ENCODE measurements at places on chromosomes 7 and 10.
A peak's percentile ranks its signal among the peaks of the same experiment; 100 is the strongest.

DNA sequence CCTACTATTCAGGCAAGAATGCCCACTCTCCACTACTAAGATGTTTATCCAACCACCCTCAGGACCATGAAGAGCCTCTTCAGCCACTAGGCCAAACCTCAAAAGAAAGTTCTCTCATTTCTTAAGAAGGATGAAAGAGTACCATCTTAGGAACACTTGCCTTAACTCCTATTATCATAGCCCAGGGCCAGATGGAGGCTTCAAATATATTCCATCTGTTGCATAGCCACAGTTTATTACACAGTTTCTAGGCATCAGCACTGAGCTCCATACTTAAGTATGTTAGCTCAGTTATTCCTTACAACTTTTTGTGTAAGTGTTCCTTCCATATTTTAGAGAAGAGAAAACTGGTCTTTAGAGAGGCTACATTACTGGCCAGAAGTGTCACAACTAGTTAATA lies 37.4 kb upstream of the YAE1 start:
- DNase-seq: no peak

DNA sequence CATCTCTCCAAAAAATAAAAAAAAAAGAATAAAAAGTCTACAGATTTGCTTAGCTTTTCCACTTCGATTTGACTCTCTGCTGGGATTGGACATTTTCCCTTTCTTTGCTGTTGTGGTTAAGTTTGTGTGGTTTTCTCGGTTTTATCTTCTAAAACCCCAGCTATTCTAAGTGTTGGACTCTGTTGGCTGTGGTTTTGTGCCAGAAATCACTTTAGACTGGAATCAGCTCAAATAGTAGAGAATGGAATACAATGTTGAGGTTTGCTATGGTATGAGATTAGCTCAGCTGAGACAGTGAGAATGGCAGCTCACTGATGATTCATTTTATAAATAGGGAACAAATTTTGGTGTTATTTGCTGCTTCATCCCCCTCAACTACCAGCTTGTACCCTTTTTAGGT lies 116.0 kb downstream of the BUB3 start:
- no peak for DNase-seq

GRCh38 chr7:105672801-105673200 lies 91.5 kb upstream of the EFCAB10 start:
- peak; percentile 53 for DNase-seq

GRCh38 chr10:62467527-62467926 lies 93.4 kb downstream of the ZNF365 start:
- no peak for DNase-seq

GRCh38 chr10:3468919-3469638 lies 296.5 kb upstream of the PITRM1 start:
- no peak for DNase-seq

- no peak for DNase-seq
Measured at GRCh38 chr10:34651416-34652195, 163.5 kb downstream of the PARD3 start.

DNA sequence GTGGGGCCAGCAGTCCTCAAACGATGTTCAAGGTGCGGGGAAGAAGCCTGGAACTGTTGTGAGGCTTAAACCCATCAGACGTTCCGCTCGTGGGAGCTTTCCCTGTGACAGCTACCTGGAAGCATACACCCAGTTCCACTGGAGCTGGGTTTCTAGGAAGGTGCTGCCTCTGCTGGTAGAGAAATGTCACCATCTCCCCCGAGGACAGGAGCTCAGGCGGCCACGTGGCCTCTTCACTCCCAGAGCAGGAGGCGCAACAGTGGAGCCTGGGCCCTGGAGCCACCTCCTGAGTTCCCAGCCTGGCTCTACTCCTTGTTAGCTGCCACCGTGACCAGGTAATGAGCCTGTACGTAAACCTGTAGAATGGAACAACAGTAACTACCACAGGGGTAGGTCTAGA lies 156.1 kb downstream of the ADARB2 start:
- DNase-seq: no peak

- no peak for DNase-seq
Measured at GRCh38 chr7:72101444-72101843, 310.7 kb downstream of the CALN1 start.

DNA sequence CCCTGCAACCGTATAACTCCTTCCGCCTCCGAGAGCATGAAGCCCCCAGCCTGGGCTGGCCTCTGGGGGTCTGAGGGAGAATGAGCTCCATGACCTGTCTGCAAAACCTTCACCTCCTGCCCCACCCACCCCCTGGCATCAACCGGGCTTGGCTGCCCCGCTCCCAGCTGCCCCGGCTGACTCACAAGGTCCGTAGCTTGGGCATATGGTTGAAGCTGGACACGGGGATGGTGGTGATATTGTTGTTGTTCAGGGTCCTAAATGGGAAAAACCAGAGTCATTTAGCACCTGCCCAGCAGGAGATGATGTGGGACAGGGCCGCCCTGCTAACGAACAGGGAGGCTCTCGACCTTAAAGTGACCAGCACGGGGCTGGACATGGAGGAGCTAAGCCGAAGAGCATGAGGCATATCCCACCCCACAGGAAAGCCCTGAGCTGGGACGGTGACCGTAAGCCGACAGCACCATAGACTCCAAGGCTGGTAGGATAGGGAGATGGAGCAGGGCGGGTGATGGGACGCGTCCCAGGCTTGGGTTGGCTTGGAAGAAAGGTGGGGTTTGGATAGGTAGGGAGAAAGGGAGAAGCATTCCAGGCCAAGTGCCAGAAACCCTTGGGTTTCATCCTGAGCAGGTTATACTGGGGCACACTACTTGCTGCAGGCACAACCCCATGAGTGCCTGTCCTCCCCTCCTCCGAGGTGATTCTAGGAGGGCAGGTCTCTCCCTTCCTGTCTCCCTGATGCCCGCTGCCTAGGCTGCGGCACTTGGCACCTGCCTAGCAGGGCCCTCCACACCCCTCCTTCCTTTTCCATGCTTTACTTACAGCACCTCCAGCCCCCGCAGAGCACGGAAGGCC lies 121.5 kb downstream of the SLIT1 start:
- DNase-seq: no peak

GRCh38 chr7:38182450-38182849 lies 4.4 kb downstream of the STARD3NL start:
- DNase-seq: no peak

- DNase-seq: no peak
Measured at GRCh38 chr10:22503315-22504088, 158.2 kb downstream of the SPAG6 start.

DNA sequence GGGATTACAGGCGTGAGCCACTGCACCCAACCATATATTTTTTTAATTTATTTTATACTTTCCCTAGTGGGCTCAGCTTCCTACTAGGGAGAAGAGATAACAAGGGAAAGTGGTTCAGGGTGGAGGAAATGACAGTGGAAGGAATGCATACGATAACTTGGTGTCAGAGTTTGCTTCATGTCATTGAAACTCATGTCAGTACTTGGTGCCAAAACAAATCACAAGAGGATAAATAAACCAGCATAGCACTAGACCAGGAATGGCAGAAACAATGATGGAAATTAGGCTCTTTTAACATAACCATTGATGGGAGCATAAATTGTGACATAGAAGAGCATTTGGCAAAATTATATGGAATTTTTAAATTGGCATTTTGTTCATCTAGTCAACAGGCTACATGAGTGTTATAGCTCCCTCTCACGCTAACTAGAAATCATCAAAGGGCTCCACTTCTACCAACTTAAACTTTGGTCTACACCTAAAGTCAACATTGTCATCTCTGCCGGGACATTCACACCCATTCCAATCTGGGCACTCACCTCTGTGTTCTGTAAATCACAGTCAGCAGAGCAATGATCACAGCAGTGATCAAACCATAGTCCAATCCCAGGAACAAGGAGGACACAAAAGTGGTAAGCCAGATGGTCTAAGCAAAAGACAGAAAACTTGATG lies 41.2 kb downstream of the PSMC2 start:
- DNase-seq: no peak
